Naive thymus-derived CD8-positive, alpha-beta T cell (primary cell): ENCODE measurements at places on chromosomes 4 and X. TPM values are rescaled to one million over a fixed set of nuclear protein-coding genes. Genes with fewer than 3 reads are reported as not detected.

Gene MID2
- total RNA-seq = 20.5 TPM

Gene CITED1
- total RNA-seq = not detected

Gene CSAG2
- not detected for total RNA-seq

Gene FRAS1
- not detected for total RNA-seq

Gene FRMPD3
- total RNA-seq = 0.13 TPM

Gene CISD2
- total RNA-seq = 13.7 TPM

Gene ODAM
- total RNA-seq = not detected

DNA sequence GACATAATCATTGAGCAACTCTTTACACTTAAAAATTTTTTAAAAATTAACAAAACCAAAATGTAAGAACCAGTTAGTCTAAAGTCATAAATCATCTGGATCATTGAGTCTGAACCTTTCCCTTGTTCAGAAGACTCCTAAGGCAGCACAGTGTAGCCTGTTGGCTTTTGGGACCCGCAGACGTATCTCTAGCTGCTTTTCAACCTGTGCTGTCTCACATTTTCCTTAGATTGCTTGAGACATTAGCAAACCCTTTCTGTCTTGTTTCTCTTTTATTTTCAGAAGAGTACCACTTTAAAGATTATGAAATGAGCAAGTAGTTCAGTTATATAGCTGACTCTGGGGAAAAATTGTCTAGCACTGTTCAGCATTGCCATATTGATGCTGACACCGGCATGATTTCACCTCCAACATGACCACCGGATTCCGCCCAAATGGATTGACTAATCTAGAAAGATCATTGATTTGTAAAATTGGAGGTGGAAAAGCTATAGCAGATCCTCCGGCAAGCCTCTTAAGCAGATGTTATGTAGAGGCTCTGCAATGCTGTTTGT is 8.9 kb downstream of the TCEANC start:
- no peak overlapping the region for H3K27ac ChIP-seq
- H3K4me1 ChIP-seq = peaks cover 3% of the 10 kb centered on the region
- peaks cover 67% of the 10 kb centered on the region for H3K36me3 ChIP-seq
- no peaks in the 10 kb centered on the region for H3K27me3 ChIP-seq

- H3K27me3 ChIP-seq = peaks cover 46% of the 10 kb centered on the region
- H3K36me3 ChIP-seq = peaks cover 2% of the 10 kb centered on the region
- H3K27ac ChIP-seq = no peak overlapping the region
- DNase-seq = no peak
- H3K4me1 ChIP-seq = peaks cover 37% of the 10 kb centered on the region
- peak overlapping the region; percentile 11 for H3K4me3 ChIP-seq
Measured at GRCh38 chr4:107034996-107035818, 906 bp downstream of the DKK2 start.

DNA sequence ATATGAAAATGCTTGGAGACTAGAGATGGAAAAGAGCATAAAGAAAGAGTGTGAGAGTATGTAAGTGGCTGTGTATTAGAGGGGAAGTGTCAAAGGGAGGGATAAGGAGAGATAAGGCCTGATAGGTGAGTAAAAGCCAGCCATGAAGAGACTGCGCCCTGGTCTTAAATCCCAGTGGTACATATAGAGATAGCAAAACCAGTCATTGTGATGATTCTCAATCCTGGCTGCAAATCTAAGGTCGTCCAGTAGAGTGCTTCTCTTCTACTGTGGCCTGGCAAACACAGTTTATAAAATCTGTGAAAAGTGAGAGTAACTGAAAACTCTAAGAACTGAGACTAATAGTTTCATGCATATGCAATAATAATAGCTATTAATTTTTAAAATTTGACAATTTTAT is 86.9 kb downstream of the MAB21L2 start:
- no peaks in the 10 kb centered on the region for H3K4me1 ChIP-seq
- H3K27ac ChIP-seq = no peak overlapping the region
- H3K27me3 ChIP-seq = no peaks in the 10 kb centered on the region

GRCh38 chrX:115535421-115535820 is 25.6 kb upstream of the PLS3 start:
- no peaks in the 10 kb centered on the region for H3K4me1 ChIP-seq
- DNase-seq = no peak
- H3K27me3 ChIP-seq = no peaks in the 10 kb centered on the region
- H3K4me3 ChIP-seq = no peak overlapping the region

DNA sequence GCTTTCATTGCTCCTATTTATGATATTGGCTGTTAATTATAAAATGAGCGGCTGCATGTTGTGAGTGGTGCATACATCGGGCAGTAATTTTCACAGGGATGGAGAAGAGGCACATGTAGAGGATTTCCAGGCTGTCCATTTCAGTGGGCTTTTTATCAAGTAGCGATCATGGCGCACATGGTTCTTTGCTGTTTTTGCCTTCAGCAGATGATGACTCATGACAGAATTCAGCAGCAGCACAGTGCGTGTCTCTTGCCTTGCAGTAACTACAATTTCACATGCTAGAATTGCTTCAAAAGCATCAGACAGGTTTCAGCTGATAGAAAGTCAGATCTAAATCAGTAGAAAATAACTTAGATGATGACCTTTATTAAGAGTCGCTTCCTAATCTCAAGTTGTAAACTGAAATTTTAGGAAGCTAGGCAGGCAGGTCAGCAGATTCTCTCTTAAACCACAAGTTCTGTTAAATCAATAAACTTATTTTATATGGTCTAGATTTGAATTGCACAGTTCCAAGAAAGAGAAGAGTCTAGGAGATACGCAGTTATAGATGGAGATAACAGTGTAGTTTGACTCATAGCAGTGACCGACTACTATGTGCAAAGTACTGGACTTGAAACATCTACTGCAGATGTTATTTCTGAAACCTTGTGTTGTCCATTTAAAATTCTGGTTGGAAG is 35.8 kb downstream of the LRP2BP start:
- no peak for DNase-seq
- peak overlapping the region; percentile 31 for H3K27ac ChIP-seq
- H3K36me3 ChIP-seq = peaks cover 46% of the 10 kb centered on the region
- H3K27me3 ChIP-seq = no peaks in the 10 kb centered on the region

DNA sequence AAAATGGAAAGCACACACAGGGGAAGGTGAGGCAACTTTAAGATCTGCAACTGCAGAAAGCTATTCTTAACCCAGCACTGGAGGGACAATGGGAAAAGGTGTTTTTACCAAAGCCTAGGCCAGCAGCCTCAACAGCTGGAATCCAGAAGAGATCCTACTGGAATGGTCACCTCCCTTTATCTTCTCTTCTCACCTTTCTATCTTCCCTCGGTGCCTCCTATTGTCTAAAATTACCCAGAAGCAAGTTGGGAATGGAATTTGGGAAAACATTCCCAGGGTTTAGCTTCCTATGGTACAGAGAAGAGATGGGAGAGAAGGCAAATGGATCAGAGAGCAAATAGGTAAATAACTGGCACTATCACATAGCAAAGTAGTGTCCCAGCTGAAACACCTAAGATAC is 73.1 kb downstream of the TIGD2 start:
- no peak for DNase-seq
- no peak overlapping the region for H3K27ac ChIP-seq
- H3K4me3 ChIP-seq = no peak overlapping the region

DNA sequence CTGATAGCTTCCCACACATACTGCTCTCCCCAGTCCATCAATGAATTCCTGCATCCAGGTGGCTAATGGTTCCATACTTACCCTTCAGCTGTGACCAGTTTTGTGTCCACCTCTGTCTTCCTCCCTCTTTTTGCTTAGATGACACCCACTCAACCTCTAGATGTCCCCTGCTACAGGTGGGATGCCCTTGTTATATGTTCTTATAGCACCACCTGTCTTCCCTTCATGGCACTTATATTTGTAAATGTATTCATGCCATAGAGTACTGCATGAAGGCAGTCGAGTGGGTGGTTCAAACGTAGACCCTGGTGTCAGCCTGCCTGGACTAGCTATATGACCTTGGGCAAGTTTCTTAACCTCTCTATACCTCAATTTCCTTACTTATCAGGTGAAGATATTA is 6.5 kb upstream of the USP46 start:
- peaks cover 11% of the 10 kb centered on the region for H3K36me3 ChIP-seq
- H3K27ac ChIP-seq = no peak overlapping the region
- peaks cover 3% of the 10 kb centered on the region for H3K4me1 ChIP-seq
- H3K27me3 ChIP-seq = peaks cover 67% of the 10 kb centered on the region
- no peak for DNase-seq
- H3K4me3 ChIP-seq = no peak overlapping the region

- peaks cover 25% of the 10 kb centered on the region for H3K27me3 ChIP-seq
- H3K27ac ChIP-seq = no peak overlapping the region
- H3K4me1 ChIP-seq = peaks cover 2% of the 10 kb centered on the region
Measured at GRCh38 chr4:6446538-6447451, 25.6 kb downstream of the PPP2R2C start.

DNA sequence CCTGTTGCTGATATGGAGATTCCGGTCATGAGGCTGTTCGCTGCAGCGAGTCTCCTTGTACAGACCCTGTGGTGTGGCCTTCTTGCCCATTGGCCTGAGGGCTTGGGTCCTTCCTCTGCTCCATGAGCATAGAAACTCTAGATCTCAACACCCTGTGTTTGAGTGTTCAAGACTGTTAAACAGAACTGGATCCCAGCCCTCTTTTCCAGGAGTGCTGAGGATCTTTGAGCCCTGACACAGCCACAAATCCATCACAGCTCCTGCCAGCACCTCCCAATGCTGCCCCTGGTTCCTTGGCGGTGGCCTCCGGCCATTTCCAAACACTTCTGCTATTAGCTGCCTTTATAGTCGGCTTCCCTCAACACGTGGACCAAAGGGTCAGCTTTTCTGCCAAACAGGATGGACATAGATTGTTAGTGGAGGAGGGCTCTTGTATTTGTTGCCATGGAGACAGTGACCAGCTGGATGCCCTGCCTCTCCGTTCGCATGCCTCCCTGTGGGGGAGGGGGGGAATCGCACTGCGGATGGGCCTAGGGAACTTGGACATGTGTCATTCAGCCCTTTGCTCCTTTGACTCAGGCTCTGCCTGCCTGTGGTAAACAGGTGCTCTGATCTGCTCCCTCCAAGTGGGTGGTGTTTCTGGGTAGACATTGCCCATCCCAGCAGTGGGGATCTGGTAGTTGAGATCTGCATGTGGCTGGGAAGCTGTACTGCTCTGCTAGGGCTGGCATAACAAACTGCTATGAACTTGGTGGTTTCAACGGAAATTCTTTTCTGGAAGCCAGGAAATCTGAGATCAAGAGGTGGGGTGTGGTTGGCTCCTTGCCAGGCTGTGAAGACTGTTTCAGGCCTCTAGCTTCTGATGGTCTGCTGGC is 6.9 kb upstream of the WDR1 start:
- no peaks in the 10 kb centered on the region for H3K27me3 ChIP-seq
- H3K27ac ChIP-seq = peak overlapping the region; percentile 89
- peaks cover 41% of the 10 kb centered on the region for H3K4me1 ChIP-seq
- DNase-seq = peak; percentile 45

- no peaks in the 10 kb centered on the region for H3K36me3 ChIP-seq
- H3K4me1 ChIP-seq = no peaks in the 10 kb centered on the region
- DNase-seq = no peak
- no peak overlapping the region for H3K4me3 ChIP-seq
- H3K27me3 ChIP-seq = no peaks in the 10 kb centered on the region
- H3K27ac ChIP-seq = no peak overlapping the region
Measured at GRCh38 chr4:163833669-163834068, 339.2 kb downstream of the TMA16 start.

GRCh38 chr4:40255393-40256281 is 58.8 kb downstream of the RHOH start:
- H3K27me3 ChIP-seq = no peaks in the 10 kb centered on the region
- H3K4me3 ChIP-seq = peak overlapping the region; percentile 60
- H3K4me1 ChIP-seq = peaks cover 67% of the 10 kb centered on the region
- peak overlapping the region; percentile 94 for H3K27ac ChIP-seq
- DNase-seq = no peak

DNA sequence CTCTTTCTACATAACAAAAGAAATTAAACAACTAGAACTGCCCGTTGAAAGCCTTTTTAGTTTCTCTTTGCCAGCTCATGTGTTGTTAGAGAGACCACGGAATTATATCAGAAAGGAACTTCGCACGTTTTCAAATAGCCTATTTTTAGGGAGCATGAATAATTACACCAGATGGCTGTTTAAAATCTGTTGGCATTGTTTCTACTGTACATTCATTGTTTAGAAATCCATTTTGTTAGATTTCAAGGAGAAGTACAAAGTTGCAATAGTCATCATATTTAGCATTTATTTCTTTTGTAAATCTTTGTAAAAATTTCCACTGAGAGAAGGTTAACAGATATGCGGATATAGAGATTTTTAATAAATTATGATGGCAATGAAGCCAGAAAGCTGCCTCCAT is 403.0 kb upstream of the HS3ST1 start:
- no peaks in the 10 kb centered on the region for H3K36me3 ChIP-seq
- no peak overlapping the region for H3K4me3 ChIP-seq
- no peak for DNase-seq
- H3K27me3 ChIP-seq = peaks cover 13% of the 10 kb centered on the region

DNA sequence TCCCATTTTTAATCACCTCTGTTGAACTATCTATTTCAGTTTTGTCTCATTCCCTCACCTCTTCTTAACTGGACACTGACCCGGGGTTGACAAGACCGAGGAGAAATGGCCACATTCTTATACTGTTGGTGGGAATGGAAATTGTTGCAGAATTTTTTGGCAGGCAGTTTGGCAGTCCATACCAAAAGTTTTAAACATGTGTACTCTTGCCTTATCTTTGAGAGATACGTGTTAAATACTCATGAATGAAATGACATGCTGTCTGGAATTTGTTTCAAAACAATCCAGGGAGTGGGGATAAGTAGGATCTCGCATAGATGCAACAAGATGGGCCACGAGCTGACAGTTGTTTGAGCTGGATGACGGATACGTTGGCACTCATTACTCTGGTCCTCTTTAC is 12.1 kb downstream of the FGFBP1 start:
- DNase-seq = no peak
- H3K36me3 ChIP-seq = no peaks in the 10 kb centered on the region
- no peaks in the 10 kb centered on the region for H3K4me1 ChIP-seq
- H3K27ac ChIP-seq = no peak overlapping the region
- H3K4me3 ChIP-seq = no peak overlapping the region

GRCh38 chrX:12895866-12896265 is 10.6 kb upstream of the TLR8 start:
- no peaks in the 10 kb centered on the region for H3K27me3 ChIP-seq
- H3K4me3 ChIP-seq = no peak overlapping the region
- no peak overlapping the region for H3K27ac ChIP-seq

- no peaks in the 10 kb centered on the region for H3K27me3 ChIP-seq
- H3K36me3 ChIP-seq = no peaks in the 10 kb centered on the region
- no peak overlapping the region for H3K27ac ChIP-seq
- H3K4me3 ChIP-seq = no peak overlapping the region
Measured at GRCh38 chr4:185792384-185793115, 19.4 kb downstream of the SORBS2 start.
